Pons (tissue), 1 donor: ENCODE measurements at places on chromosomes 13 and 19.

DNA sequence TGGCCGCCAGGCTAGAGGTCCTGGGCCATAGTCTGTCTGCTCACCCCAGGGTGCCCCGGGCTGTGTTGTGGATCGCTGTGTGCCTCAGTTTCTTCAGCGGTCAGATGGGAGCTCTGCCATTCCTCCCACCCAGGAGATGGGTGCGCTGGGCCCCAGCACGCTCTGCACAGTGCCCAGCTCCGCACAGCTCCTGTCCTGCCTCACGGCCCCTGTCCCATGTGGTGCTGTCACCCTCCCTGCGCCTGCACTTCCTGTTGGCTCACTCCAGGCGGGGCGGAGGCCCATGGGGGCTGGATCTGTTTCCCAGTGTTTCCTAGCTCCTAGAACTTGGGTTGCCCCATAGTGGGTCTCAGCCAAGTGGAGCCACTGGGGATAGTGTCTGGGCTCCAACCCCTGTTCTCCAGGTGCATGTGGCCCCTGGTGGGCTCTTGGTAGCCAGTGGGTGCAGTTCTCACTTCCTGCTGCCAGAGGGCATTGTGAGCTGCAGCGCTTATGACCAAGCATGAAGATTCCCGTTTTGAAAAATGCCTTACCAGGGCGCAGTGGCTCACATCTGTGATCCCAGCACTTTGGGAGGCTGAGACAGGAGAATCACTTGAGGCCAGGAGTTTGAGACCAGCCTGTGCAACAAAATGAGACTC, 69.8 kb downstream of the KDM4B start:
- no peak for DNase-seq

GRCh38 chr13:82370316-82370715, 1512.0 kb downstream of the SLITRK1 start:
- DNase-seq, result no peak

DNA sequence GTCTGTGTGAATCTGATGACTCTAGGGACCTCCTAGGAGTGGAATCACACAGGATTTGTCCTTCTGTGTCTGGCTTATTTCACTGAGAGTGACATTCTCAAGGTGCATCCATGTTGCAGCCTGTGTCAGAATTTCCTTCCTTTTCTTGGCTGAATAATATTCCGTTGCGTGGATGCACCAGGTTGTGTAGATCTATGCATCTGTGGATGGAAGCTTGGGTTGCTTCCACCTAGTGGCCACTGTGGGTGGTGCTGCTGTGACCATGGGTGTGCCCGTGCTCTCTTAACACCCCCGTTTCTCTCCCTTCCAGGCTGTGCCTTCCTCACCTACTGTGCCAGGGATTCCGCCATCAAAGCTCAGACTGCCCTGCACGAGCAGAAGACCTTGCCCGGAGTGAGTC, 26.2 kb downstream of the CELF5 start:
- DNase-seq, result no peak

DNA sequence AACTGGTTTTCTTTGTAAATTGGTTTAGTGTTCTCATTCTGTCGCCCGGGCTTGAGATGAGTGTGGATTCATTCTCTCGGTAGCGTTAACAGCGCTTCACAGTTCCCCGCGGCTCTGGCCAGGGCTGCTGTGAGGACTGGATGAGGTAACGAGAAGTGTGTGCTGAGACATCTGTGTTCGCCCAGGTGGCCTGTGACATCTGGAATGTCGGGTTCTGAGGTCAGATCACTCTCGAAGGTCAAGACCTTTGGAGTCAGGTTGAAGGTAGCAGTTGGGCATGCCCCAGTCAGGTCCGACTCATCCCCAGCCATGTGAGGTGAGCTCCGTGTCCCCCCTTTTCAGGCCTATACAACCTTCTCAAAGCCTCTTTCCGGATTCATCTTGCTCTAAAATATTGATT, 13.4 kb upstream of the TUBGCP3 start:
- no peak for DNase-seq

GRCh38 chr19:54209058-54209810, 8.6 kb downstream of the RPS9 start:
- peak; percentile 74 for DNase-seq

DNA sequence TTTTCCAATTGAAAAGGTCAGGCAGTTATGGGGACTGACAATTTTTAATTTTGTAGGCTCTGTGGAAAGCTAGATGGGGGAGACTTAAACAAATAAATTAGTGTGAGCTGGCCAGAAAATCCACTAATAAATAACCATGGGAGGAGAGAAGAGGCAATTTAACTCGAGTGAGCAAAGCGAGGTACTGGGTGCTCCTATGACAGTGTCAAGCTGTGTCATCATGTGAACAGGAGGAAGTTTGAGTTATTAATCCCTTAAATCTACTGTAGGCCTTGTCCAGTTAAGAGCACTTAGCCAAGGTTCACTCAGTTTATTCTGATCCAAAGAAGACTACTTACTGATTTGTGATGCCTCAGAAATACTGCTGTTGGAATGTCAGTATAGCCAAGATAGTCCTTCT, 122.8 kb downstream of the OXGR1 start:
- no peak for DNase-seq

DNA sequence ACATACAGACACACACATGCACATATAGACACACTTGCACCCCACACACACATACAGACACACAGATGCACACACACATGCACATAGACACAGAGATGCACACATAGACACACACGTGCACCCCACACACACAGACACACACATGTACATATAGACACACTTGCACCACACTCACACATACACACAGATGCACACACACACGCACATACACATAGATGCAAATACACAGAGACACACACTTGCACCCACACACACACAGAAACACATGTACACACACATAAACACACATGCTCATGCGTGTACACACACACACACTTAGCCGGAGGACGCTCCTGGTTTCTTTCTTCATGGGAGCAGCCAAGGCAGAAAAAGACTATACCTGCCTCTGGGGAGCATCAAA, 10.0 kb downstream of the COL4A2 start:
- DNase-seq, result no peak

DNA sequence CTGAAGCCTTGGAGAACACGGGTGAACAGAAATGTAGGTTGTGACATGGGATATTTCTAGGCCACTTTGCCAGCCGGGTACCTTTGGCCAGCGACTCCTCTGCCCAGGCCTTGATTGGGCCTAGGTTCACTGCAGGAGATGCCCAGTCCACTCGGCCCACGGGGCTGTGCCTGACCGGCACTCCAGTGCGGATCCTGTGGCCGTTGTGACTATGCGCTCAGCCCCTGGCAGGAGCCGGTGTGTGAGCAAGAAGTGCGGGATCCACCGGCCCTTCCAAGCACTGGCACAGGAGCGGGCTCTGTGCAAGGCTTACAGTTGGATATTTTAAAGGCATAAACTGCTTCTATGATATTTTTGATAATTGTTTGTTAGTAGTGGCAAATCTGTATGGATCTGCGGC, 1042.5 kb upstream of the PCDH9 start:
- no peak for DNase-seq

GRCh38 chr13:105047676-105048295, 1487.7 kb downstream of the EFNB2 start:
- peak; percentile 58 for DNase-seq

DNA sequence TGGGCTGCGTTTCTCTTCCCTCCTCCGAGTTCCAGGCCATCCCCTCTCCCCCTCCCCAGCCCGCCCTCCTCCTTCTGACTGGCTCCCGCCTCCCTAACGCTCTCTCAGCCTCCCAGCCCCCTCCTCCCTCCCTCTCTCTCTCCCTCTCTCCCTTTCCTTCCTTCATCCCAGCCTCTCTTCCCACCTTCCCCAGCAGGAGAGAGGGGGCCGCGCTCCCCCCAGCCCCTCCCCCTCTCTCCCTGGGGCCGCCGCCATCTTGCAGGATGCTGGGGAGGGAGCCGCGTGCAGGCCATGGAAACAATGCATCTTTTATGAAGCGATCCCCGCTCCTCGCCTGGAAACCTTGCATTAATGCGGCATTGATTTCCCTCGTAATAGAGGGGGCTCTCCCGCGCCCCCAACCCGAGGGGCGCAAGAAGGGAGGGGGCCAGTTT, 42.6 kb upstream of the ADGRL1 start:
- DNase-seq, result peak; percentile 42

GRCh38 chr13:28558567-28558966, 63.6 kb upstream of the FLT1 start:
- DNase-seq, result no peak

GRCh38 chr13:104301171-104301975, 1235.2 kb upstream of the SLC10A2 start:
- DNase-seq, result no peak

DNA sequence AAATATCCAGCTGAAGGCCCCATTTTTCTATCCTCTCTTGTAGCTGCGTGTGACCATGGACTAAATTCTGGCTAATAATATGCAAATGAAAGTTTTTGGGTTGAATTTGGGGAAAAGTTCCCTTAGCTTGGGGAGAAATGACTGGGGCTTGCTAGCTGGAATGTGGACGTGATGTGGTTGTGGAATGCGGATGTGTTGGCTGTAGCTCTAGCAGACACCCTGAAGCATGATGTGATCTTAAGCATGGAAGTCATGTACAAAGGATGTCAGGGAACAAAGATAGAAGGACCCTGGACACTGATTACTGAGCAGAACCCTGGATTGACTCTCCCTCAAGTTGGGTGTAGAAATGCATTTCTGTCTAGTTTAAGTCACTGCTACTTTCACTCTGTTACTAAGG, 25.4 kb upstream of the SCEL start:
- DNase-seq, result no peak

- no peak for DNase-seq
Observed at GRCh38 chr13:79626924-79627323, 146.0 kb downstream of the NDFIP2 start.

GRCh38 chr19:7505682-7506384, 10.1 kb upstream of the ZNF358 start:
- no peak for DNase-seq

GRCh38 chr19:3626473-3627350, at the start of gene CACTIN:
CACTIN (minus strand) TSS chr19:3626790; CDS start chr19:3626762, 28 bp downstream.
- DNase-seq, result peak; percentile 98

GRCh38 chr13:44218501-44219240, 155.0 kb upstream of the SERP2 start:
- peak; percentile 32 for DNase-seq

DNA sequence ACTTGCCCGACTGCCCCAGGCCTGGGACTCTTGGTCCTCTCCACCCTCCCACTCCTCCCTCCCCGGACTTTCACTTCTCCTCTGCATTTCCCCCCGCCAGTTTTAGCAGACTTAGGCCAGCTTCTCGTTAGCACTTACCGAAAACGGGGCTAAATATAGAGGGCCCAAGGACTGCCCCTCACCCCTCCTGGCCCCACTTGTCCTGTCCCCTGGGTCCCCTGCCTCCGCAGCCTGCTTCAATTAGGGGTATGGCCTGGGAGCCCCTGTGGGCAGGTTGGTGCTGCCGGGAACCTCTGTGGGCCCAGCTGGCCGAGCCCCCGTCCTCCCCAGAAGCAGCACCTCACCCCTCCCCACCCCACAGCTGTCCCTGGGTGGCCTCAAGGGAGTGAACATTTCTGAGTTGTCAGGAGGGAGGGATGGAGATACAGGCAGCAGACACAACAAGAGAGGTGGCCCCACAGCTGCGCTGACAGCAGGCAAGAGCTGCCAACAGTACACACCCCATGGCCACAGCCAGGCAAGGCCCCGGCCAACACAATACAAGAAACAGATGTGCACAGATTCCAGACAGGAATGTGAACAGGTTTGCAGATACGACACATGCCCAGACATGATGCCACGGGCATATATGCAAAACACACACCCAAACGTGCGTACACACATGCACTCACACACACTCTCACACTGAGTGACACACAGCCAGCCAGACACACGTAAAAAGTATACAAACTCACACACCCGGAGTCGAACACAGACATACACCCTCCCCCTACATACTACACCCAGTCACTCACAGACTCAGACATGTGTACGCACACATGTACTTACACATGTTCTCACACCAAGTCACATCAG, 2.6 kb downstream of the POU2F2 start:
- DNase-seq, result peak; percentile 72

GRCh38 chr13:77696006-77696878, 1.2 kb upstream of the SLAIN1 start:
- DNase-seq, result peak; percentile 88

GRCh38 chr13:67023130-67023876, 206.8 kb downstream of the PCDH9 start:
- no peak for DNase-seq

GRCh38 chr13:92613921-92614320, 612.7 kb upstream of the GPC6 start:
- no peak for DNase-seq

GRCh38 chr19:14166999-14167575, 30.7 kb upstream of the ASF1B start:
- DNase-seq, result no peak

DNA sequence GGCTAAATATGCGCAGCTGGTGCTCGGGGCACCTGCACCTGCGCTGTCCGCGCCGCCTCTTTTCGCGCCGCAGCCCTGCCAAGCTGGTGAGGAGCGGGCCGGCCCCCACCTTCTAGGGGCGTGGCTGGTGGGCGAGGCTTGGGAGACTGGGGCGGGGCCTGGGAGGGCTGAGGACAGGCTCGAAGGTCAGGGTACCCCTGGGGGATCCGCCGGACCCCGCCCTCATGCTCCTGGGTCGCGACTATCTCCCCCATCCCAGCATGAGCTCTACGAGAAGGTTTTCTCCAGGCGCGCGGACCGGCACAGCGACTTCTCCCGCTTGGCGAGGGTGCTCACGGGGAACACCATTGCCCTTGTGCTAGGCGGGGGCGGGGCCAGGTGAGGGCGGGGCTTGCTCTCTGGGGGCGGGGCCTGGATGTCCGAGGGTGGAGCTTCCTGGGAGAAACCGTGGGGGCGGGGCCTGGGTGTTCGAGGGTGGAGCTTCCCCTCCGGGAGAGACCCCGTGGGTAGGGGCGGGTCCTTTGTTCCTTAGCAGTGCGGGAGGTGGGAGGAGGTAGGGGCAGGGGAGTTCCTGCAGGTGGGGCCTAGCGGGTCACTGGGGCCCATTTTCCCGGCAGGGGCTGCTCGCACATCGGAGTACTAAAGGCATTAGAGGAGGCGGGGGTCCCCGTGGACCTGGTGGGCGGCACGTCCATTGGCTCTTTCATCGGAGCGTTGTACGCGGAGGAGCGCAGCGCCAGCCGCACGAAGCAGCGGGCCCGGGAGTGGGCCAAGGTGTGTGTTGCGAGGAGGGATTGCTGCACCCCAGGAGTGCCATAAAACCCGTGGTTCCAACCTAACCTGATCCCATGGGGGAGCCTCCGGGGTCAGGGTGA, 19.7 kb downstream of the PNPLA6 start:
- no peak for DNase-seq

GRCh38 chr13:110576736-110577476, 15.4 kb upstream of the RAB20 start:
- DNase-seq, result no peak

GRCh38 chr13:86383151-86383550, 583.9 kb upstream of the SLITRK6 start:
- DNase-seq, result no peak

GRCh38 chr13:53357582-53357981, 329.0 kb downstream of the OLFM4 start:
- no peak for DNase-seq

GRCh38 chr13:23510979-23511735, 59.1 kb upstream of the TNFRSF19 start:
- DNase-seq, result peak; percentile 4
